ENCODE measurements at places on chromosomes 16 and 17.

DNA sequence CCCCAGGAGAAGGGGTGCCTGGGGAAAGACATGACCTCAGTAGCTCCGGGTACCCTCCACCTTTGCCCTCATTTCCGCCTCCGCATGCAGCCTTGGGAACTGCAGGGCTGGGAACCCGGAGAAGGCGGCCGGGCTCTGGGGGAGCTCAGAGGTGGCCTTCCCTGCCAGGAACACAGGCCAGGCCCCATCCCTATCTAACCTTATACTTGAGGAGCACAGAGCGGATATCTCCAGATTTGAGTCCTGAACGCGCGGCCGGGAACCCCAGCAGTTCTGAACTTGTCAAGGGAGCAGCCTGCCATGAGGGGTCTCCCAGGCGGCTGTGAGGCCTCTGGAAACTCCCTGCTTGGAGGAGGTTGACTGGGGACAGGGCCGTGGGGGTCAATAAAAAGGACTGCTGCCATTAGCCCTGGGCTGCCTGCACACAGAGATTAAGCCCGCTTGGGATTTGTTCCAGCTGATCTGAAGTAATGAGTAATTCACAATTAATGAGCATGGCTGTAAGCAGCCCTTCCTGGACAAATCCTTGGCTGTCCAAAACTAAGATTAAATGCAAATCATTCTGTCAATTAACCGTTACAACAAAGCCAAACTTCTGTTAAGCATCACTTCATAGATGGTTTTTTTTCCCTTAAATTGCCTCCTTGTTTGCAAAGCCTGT lies 26.3 kb upstream of the METRNL start:
- DNase-seq = no peak

DNA sequence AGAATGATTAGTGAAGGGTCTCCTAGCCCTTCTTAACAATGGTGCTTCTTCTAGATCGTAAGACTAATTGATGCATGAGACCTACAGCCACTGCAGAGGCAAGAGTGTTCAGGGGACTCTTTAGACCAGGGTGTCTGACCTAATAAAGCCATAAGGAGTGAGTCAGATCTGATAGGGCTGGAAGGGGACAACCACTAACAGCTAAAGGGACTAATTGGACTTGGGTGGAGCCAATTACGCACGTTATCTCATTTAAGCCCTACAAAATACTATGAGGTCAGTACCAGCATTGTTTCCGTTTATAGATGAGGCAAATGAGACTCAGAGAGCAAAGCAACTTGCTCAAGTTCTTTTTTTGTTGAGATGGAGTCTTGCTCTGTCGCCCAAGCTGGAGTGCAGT lies 14.5 kb upstream of the RNF222 start:
- no peak for DNase-seq

- DNase-seq = no peak
Measured at GRCh38 chr17:82611140-82612058, 36.8 kb downstream of the WDR45B start.

DNA sequence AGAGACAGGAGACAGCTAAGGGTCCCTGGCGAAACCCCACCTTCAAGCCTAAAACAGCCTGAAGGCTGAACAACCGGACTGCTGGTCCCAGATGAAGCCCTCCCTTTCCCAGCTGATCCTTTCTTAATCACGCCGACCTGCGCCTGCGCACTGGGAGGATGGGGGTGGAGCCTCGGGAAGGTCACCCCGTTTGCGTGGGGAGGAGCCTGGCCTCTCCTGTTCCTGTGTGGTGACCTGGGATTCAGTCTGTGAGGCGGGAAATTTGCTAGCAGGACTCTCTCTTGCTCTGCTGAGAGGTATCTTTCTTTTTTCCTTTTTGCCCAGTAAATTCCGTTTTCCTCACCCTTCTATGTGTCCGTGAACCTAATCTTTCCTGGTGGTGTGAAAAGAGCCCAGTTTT lies 9.6 kb downstream of the FAM20A start:
- no peak for DNase-seq

DNA sequence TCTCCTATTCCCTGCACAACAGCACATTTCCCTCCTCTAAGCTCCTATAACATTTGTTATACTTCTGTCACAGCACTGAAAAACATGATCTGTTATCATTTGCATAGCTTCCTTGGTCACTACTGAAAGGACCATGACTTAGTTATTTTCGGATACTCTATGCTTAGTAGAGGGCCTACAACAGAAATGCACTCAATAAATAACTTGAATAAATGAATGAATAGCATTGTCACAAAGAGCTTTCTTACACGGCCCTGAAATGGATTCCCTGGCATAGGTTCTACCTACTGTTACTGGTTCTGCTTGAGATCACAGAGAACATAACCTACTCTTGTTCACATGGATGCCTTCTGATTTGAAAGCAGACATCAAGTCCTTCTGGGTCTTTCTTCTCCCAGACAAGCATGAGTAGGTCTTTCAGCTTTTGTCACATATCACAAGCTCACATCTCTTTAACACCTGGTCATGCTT lies 41.6 kb downstream of the MYO1D start:
- DNase-seq = no peak

All from AG04450 (cell line).